T follicular helper cell (primary cell): ENCODE measurements at places on chromosomes 12 and 14.

- no peak for DNase-seq
These were observed 87.0 kb downstream of the TESC start for GRCh38 chr12:117011988-117012805.

GRCh38 chr12:130813436-130813835 lies 25.6 kb downstream of the STX2 start:
- no peak for DNase-seq

DNA sequence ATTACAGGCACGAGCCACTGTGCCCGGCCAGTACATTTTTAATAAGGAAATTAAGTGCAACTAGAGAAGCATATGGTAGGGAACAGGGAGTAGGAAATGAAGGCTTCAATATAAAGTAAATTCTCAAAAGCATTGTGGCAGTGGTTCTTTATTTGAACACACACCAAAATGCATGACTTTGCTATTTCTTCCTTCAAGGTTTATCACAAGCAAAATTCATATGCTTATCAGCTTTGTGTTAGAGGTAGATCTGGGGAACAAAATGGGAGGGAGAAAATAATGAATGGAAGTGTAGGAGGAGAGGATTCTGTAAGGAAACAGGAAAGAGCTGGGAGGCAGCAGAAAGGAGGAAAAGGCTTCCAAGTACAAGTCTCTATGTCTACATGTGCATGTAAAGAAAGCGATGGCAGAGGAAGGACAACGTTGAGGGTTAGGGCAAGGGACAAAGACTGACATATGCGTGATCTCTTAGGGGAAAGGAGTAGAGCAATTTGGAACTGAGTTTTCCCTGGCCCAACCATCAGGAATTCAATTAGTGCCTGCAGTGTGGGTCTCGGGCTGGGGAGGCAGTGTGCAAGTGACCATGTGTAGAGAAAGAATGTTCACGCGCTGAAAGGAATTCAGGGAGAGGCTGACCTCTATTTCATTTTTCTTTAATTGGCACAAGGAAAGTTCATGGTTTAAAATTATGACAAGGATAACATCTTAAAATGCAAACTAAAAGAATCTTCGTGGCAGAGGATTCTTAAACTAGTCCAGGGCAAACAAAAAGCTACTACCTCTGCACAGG lies 22.9 kb upstream of the RASSF8 start:
- no peak for DNase-seq

- DNase-seq: no peak
These were observed 46.0 kb upstream of the MANSC4 start for GRCh38 chr12:27826076-27826475.

DNA sequence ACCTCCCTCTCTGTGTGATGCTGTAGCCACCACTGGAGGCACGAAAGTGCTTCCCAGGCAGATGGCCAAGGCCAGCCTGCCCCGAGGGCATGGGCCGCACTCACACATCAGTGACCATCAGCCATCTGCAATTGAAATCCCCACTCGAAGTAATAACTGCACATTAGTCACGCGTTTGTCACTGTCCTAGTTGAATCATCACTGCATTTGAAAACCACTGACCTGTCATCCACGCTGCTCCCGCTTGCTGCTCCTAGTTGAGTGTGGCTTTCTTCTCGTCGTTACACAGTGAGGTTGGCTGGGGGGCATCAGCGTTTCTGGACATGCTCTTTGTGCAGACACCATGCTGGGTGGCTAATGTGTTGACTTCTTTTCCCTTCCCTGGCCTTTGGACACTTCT lies 176.1 kb downstream of the ADGRD1 start:
- no peak for DNase-seq

GRCh38 chr12:93844164-93844784 lies 167.1 kb downstream of the CRADD start:
- DNase-seq: no peak

DNA sequence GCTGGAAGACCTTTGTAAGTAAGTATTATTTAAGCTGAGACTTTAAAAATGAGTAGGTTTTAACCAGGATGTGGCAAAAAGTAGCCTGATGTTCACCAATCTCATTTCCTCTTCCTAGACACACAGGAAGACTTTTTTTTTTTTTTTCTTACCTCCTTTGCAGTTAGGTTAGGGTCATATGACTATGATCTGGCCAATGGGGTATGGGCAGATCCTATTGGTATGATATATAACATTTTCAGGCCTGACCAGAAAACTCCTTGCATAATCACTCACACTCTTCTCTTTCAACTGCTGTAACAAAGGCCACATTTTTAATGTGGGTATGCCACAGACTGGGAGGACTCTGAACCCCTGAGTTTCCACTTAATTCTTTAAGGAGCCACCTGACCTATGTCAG lies 2.7 kb upstream of the RPS6KA5 start:
- DNase-seq: no peak

- no peak for DNase-seq
These were observed 707.4 kb upstream of the FBXO33 start for GRCh38 chr14:40139657-40140056.

DNA sequence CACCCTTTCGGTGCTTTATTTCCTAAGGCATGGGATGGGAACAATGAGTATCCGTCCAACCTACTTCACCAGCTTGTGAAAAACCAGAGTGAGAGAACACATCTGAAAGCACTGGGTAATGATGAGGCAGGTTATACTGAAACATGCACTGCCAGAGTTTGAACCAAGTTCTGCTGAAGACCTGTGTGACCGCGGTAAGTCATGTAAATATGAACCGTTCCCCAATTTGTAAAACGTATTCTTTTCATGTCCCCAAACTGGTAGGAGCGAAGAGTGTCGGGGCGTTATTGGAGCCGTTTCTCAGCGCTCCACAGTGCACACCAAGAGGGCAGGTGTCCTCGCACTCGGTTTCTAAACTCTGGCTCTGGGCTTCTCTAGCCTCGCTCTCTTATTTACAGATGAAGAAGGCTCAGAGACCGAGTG lies 788 bp upstream of the NGDN start:
- DNase-seq: no peak

- no peak for DNase-seq
These were observed 215.4 kb upstream of the PRICKLE1 start for GRCh38 chr12:42804928-42805327.

GRCh38 chr12:15852383-15852782 lies 29.8 kb upstream of the STRAP start:
- no peak for DNase-seq

- DNase-seq: no peak
These were observed 48.4 kb downstream of the CSRP2 start for GRCh38 chr12:76830436-76830835.

- no peak for DNase-seq
These were observed 120.7 kb downstream of the GPHN start for GRCh38 chr14:66628636-66629035.

DNA sequence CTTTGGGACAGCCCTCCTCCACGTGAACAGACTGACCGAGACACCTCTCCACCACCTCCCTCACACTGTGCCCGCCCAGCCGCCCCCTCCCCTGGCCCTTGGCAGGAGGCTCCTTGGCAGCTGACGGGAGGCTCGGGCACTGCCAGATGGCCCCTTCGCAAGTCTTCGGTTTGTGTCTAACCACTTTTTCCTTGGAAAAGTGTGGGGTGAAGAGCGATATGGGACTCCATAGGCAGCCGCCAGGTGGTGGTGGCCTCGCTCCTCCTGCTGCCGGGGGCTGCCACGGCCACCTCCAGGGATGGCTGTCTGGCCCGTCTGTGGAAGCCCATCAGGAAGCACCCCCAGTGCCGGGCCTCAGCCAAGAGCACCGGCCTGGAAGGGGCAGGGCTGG lies 58.7 kb downstream of the LRCOL1 start:
- DNase-seq: no peak

DNA sequence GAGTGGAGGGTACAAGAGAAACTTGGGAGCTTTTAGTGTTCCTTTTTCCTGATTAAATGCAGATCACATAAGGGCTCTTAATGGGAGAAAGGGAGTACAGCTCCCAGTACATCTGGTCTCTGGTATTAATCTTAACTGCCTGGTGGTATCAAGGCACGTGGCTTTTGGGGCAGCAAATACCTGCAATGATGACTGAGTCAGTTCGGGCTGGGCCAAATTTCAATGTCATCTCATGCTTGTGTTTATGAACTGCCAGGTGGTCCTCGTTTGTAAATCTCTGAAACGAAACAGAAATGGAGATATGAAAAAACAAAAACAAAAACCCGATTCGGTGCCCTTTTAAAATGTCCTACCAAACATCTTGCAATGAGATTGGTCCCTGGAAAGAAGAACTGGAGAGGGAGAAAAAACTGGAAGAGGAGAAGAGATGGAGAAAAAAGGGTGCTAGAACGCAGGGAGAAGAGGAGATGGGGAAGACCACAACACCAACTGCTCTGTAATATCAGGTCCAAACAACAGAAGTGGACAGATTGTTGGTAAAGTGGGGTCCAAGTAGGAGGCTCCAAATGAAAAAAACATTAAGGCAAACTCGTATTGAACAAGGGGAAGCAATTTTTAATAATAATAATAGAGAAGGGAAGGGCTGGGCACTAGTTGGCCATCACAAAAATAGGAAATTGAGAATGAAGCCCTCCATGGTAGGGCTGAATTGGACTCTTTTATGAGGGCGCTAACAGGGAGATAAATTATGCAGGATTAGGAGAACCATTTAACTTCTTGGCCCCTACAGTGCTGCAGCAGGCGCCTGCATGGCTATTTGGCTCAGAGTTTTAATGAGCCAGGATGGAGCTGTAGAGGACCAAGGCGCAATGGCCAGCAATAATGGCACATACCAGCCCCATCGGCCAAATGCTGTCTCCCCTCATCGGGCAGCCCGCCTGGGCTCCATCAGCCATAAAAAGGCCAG lies 45.4 kb upstream of the NPFF start:
- DNase-seq: no peak

- DNase-seq: no peak
These were observed 64.3 kb downstream of the KDM2B start for GRCh38 chr12:121516437-121517011.

- no peak for DNase-seq
These were observed 1.1 kb upstream of the PGF start for GRCh38 chr14:74956280-74957072.

DNA sequence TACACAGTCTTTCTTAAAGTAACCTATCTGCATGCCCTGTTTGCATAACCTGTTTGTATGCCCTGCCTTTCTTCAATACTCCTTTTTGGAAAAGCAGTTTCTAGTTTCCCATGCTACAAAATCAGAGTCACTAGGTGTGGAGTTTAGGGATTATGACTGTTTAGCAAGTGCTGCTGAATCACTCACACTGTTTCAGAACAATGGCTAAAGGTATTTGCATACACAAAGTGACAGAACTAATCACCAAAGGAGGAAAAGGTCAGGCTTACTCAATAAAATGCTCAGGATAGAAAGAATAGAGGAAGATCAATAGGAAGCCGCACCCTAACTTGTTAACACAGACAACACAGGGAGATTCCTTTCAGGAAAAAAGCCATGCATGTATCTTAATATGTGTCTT lies 19.4 kb downstream of the EGLN3 start:
- no peak for DNase-seq

- no peak for DNase-seq
These were observed 185.6 kb downstream of the DICER1 start for GRCh38 chr14:94971750-94972149.

DNA sequence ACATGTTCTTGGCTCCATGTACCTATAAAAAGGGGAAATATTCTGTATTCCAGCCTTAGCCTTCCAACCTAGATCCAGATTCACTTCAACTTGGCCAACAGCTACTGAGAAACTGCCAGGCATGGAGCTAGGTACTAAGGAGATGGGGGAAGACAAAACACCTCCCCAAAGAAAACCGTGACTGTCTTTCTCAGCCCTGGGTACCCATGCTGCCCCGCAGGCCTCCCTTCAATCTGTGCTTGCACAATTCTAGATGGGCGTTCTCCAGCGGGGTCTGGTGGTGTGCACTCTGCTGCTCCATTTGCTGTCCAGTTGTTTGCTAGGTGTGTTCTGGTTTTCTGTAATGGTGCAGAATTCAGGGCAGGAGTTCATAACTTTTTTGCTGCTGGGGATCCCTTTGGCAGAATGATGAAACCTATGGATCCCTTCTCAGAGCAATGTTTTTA lies 817 bp upstream of the KRT4 start:
- DNase-seq: no peak
